HT1080 (cell line): ENCODE measurements at places on chromosomes 7 and 10. TPM values are rescaled to one million over a fixed set of nuclear protein-coding genes. Genes with fewer than 3 reads are reported as not detected.

CYP2C19 gene
- not detected in 2 replicates for total RNA-seq

TET1 gene
- total RNA-seq = 0.84 and 1.2 TPM in 2 replicates

PNLIPRP3 gene
- 0.05 and 0.13 TPM in 2 replicates for total RNA-seq

GRCh38 chr10:129892548-129893052, 71.5 kb downstream of the EBF3 start:
- DNase-seq = no peak

GRCh38 chr10:131250454-131251145, 60.9 kb downstream of the TCERG1L start:
- no peak for DNase-seq
